ENCODE measurements at places on chromosomes 16 and 17.

DNA sequence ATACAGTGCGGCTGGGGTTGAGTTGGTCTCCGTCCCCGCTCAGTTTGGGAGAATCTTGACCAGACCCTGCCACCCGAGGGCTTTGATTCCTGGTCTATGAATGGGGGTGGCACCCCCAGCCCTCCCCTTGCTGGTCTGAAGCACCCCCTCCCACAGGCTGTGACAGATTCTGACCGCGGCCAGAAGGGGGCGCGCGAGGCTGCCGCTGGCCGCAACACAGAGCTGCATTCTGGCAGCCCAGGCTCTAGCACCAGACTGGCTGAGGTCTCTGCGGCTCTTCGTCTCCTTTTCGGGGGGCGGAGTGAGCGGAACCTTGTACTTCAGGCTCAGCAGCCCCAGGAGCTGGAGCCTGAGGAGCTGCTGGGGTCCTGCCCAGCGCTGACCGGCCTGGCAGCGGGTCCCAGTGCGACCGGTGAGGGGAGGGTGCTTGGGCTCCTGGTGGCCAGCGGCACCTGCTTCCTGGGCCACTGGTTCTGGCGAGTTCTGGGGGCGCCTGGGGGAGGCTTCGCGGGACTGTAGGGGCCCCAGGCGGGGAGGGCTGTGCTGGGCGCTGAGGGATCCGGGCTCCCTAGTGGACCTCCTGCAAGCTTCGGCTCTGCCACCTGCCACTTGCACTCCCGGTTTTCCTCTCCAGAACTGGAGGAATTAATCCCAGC lies 1011.6 kb downstream of the KCNJ18 start:
- DNase-seq = no peak

GRCh38 chr16:57084257-57084770 lies 8.1 kb upstream of the CPNE2 start:
- peak; percentile 53 for DNase-seq

DNA sequence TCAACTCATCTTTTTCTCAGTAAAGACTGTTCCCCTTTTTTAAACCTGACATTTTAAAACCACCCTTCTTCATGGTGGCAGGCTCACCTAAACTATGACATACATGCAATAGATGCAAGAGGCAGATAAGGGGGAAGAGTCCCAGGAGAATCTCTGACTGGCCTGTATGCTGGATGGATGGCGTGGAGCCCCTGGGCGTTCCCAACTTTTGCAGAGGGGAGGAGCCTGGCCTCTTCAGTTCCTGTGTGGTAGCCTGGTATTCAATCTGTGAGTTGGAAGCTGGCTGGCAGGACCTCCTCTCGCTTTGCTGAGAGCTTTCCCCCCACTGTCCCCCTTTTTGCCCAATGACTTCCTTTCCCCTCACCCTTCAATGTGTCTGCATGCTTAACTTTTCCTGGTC lies 217.6 kb upstream of the CA10 start:
- DNase-seq = no peak

DNA sequence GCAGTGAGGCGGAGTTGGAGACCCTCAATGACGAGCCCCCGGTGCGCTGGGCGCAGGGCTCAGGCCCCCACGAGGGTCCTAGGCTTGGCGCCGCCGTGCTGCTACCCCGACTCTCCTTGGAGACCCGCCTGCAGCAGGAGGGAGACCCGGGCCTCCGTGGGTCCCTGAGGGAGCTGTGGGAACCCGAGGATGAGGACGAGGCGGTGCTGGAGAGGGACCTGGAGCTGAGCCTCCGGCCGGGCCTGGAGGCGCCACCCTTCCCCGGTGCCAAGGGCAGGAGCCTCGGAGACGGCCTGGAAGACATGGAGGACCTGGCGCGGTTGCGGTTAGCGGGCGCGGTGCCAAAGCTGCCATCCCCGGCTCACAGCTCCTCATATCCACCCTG lies 2.3 kb downstream of the MYO15B start:
- DNase-seq = no peak

- no peak for DNase-seq
These were observed 4.5 kb upstream of the DDX19B start for GRCh38 chr16:70294385-70295025.

GRCh38 chr16:85658504-85659326 lies 30.0 kb downstream of the GINS2 start:
- no peak for DNase-seq

GRCh38 chr17:70104791-70105523 lies 29.9 kb downstream of the KCNJ16 start:
- no peak for DNase-seq

GRCh38 chr17:68238871-68239253 lies 9.0 kb upstream of the AMZ2 start:
- DNase-seq = no peak

- no peak for DNase-seq
These were observed 149.9 kb downstream of the SLC39A11 start for GRCh38 chr17:72942579-72942978.

GRCh38 chr16:85901773-85902365 lies 2.9 kb downstream of the IRF8 start:
- no peak for DNase-seq

DNA sequence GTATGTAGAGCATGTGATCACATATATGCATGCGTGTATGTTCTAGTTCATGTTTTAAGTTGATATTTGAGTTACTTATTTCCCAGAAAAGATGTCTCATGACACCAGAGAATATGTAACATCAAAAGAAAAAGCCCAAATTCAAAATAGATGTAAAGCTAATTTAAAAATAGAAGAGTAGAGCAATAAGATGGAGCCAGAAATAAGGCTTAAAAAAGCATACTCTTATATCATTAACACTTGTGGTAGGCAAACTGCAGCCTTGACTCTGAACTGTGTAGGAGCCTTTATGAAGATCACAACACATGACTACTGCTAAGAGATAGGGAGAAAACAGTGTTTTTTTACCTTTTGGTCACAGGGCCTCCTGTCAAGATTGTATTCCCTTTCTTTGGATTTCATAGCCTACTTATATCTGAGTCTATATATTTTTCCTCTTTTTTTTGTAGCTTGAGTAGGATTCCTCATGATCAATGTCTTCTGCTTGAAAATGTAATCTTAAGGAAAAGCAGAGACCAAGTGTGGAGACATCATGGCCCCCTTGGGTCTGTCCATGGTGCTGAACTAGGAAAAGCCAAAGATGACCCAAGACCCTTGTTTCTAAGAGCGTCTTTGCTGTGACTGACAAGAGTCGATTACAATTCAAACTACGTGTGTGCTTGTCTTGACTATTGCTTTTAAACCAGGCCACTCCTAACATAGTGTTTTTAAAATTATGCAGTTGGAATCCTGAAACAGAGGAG lies 390.4 kb downstream of the SHISA9 start:
- no peak for DNase-seq

- no peak for DNase-seq
These were observed 443.9 kb upstream of the CCL2 start for GRCh38 chr17:33811004-33811760.

- no peak for DNase-seq
These were observed 20.5 kb downstream of the CDIP1 start for GRCh38 chr16:4517812-4518680.

GRCh38 chr17:74543406-74543805 lies 2.5 kb downstream of the CD300C start:
- no peak for DNase-seq

DNA sequence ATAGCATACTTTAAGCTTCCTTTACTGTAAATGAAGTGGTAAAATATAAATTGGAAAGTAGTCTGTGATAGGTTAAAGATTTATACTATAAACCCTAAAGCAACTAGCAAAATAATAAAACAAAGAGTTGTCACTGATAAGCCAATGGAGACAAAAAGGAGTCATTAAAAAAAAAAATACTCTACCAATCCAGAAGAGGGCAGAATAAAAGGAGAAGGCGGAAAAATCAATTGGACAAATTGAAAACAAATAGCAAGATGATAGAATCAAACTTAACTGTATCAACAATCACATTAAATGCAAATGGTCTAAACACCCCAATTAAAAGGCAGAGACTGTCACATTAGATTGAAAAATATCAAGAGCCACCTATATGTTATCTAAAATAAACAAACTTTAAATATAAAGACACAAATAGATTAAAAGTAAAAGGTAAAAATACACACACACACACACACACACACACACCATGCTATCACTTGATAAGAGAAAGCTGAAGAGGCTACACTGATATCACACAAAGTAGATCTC lies 71.8 kb downstream of the CACNG1 start:
- DNase-seq = no peak

DNA sequence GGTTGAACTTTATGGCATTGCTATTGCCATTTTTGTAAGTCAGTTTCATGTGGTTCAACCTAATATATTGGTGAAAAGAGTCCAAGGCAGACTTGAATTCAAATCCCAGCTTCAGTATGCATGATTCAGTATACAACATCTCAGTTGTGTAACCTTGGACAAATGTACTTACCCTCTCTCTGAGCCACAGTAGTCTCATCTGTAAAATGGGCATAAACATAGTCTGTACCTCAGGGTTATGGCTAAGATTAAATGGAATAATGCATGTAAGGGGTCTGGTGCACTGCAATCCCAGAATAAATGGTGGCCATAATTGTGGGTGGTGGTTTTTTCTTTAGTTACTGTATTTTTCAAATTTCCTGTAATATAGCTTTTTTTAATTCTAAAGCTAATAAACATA lies 4.7 kb upstream of the ADAP2 start:
- no peak for DNase-seq

- no peak for DNase-seq
These were observed 100.4 kb downstream of the SNX11 start for GRCh38 chr17:48207776-48208544.

DNA sequence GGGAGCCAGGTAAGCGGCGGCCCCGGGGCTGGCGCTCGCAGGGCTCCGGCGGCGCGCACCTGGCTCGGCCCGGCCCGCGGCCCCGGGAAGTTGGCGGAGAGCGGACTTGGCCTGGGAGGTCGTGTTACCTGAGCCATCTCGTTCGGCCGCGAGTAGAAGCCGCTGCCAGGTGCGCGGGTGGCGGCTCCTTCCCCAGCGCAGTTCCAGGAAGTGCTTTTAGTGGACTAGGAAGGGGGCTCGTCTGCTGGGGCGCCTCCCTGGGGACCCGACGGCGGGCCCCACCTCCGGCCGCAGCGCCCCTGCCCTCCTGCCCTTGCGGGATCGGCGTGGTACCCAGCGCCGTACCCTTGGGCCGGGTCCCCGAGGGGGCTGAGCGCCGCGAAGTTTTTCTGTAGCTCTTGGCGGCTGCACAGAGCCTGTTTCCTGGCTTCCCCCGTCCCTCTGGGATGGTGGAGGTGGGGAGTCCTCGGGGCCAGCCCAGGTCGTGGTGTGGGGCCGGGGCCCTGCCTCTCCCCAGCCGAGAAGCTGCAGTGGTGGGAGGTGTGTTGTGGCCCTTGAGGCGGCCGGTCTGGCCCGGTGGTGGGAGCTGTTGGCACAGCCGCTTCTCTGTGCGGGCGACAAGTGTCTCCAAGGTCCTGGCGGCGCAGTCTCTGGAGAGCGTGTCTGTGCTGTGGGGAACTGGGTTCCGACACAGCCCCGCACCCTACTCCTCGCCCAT lies 96.9 kb downstream of the RAB11FIP4 start:
- DNase-seq = no peak

DNA sequence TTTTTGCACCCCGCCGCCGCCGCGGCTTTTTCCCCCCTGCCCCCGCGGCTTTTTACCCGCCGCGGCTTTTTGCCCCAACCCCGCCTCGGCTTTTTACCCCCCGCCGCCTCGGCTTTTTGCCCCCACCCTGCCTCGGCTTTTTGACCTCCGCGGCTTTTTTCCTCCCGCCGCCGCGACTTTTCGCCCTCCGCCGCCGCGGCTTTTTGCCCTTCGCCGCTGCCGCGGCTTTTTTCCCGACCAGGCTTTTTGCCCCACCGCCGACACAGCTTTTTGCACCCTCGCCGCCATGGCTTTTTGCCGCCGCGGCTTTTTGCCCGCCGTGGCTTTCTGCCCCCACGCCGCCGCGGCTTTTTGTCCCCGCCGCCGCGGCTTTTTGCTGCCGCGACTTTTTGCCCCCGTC lies 137.0 kb upstream of the TP53TG3D start:
- no peak for DNase-seq

DNA sequence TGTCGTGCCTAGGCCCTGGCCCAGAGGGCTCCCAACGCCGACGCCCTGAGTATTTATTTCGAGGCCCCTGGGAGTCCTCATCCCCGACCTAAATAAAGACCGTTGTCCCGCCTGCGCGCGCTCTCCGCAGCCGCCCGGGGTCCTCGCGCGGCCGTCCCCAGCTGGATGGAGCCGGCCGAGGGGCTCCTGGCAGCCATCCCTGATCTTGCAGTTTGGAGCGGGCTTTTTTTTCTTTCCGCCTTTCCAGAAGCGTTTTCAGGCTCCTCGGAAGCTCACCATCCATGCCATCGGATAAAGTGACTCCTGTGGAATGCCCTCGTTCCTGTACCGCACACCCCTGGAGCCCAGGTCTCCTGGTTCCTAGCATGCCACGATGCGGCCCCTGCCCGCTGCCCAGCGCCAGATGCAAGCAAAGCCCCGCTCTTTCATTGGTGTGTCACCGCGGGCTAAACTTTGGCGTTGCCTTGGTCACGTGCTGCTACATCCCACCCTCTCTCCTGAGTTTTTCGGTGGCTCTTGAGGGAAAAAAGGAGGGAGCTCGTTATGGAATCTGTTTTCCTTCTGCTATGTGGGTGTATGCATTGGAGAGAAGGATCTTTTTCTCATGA lies 716 bp downstream of the TMEM94 start:
- no peak for DNase-seq

DNA sequence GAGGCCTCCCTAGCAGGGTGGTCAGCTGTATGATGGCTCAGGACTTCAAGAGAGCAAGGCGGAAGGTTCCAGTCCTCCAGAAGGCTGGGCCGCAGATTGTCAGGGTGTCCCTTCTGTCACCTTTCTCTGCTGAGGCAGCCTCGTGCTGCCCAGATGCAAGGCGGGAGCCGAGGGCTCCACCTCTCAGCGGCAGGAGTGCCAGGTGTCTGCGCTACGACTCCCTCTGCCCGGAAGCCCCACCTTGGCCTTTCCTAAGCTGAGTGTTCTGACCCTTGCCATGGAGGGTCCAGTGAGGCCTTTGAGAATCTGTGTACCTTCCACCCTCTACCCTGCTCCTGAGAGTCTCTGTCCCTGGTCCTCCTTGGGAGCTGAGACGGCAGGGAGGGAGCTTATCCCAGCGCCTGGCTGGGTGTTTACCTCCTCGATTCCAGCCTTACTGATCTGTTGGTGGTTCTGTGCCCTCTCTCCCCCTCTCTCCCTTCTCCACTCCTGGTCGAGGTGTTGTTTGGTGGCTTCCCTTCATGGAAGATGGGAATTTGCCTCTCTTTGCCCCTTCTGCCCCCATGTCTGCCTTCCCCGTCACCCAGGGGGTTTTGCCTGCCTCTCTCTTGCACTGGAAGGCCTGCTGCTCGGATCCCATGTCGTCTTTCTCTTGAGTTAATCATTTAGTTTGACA lies 2.2 kb upstream of the ZNF750 start:
- DNase-seq = no peak

- no peak for DNase-seq
These were observed 1.4 kb downstream of the DHX33 start for GRCh38 chr17:5467416-5467815.
